ENCODE measurements at places on chromosomes 2 and 18.

- DNase-seq = no peak
Measured at GRCh38 chr2:33371304-33372090, 105.0 kb upstream of the RASGRP3 start.

DNA sequence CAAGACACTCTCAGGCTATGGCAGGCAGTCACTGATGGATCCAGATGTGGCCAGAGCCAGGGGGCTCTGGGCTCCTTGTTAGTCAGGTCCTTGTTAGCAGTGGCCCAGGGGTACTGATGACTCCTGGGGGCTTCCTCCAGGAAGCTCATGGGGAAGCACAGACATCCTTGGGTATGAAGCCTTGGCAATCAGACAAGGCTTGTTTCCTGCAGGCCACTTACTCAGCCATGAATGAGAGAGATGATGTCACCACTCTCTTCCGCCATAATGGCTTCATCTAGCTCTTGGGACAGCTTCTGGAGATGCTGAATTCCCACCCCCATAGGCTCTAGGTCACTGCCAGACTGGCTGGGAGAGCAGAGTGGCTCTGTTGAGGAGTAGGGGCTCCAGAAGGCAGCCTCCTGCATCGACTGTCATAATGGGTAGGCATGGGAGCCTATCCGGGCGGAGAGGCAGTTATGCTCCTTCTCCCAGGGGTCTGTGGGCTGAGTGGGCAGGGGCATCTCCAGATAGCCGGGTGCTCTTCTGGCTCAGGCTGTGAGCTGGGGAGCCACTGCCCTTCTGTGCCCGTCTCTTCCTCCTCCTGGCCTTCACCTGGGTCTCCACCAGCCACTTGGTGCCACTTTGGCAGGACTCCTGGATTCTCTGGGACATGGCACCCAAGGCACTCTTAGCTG, 40.2 kb upstream of the BMPR2 start:
- no peak for DNase-seq

DNA sequence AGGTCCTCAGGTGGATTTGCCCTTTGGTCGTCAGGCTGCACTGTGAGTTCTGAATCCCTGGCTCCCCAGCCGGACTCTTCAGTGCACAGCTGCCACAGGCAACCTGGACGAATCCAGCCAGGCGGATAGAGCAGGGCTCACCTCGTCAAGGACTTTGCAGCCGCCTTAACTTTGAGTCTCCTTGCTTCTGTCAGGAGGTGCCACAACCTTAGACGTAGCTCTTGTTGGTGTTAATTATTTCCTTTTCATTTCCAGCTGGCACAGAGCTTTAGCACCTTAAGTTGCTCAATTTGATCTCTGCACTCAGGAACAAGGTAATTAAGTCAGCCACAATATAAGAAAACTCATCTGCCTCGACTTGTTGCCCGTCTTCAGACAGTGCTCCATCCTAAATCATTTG, 17.7 kb downstream of the SMIM21 start:
- no peak for DNase-seq

DNA sequence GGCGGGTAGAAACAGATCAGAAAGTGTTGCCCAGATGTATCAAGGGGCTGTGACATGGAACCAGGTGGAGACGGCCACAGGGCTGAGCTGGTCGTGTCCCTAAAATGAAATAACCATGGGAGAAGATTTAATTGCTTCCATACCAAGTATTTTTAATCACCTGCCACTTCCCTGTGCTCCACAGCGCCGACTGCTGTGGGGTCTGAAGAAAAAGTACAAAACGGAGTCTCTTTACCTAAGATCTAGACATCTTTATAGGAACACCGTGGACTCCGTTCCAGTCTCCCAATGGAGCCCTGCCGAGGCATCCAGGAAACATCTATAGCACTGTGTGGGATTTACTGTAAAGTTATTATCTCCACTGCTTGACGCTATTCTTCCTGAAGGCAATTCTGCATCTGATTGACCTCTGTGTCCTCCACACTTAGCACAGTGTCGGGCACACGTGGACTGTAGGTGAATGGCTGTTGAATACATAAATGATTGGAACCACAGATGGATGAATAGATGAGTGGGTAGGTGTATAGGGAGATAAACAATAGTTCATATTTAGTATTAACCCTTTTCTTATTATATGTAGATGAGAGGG, 21.6 kb upstream of the GYPC start:
- DNase-seq = no peak

DNA sequence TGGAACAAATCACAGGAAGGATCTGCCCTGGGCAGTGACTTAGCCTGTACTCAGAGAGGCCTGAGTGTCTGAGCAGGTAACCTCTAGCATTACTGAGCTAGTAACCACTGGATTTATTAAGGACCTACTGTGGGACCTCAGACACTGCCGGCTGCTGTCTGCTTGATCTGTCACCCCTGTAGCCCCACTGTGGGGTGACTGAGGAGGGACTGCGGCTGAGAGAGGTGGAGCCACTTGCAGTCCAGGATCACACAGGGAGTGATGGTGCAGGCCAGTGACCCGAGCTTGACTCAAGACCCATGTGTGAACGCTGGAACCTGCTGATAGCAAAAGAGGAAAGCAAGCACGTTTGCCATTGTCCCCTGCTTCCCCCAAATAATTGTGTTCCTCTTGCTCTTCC, 15.6 kb downstream of the CHMP1B start:
- DNase-seq = no peak

GRCh38 chr2:86020984-86021383, 84.7 kb downstream of the POLR1A start:
- no peak for DNase-seq

DNA sequence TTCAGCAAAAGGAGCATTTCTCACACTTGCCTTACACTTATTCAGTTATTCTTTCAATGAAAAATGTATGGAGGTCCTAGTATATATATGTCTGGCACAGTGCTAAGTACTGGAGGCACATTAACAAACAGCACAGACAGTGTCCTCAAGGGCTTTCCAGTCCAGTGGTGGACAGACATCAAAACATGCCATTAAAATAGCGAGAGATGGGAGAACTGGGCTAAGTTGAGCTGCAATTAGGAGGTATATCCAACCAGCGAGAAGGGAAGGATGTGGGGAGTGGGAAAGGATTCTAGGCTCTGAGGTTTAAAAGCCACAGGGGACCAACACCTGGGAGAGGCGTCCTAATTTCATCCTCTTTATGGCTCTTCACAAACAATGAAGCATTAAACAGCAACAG, 127.5 kb upstream of the TTC39C start:
- DNase-seq = no peak

- DNase-seq = no peak
Measured at GRCh38 chr2:4715065-4715464, 977.1 kb upstream of the SOX11 start.

DNA sequence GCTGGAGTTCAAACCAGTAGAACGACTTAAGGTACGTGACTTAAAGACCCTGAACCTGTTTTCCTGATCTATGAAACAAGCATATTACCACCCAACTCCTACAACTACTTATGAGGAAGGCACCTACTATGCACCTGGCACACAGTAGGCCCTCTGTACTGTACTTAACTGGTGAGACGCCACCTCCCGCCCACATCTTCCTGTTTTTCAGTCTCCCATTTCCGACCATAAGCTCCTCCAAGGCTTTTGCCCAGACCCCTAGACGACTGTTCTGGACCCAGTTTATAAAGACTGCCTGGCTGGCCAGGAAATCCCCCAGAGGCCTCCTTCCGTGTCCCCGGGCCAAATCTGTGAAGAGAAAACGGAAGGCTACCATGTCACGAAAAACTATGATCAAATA, 1.5 kb downstream of the GALNT14 start:
- no peak for DNase-seq

All from activated effector memory CD4-positive, alpha-beta T cell treated with Interleukin-2 at 50 U/mL for 16 hours (primary cell).